ENCODE measurements at places on chromosomes 16 and 17.

DNA sequence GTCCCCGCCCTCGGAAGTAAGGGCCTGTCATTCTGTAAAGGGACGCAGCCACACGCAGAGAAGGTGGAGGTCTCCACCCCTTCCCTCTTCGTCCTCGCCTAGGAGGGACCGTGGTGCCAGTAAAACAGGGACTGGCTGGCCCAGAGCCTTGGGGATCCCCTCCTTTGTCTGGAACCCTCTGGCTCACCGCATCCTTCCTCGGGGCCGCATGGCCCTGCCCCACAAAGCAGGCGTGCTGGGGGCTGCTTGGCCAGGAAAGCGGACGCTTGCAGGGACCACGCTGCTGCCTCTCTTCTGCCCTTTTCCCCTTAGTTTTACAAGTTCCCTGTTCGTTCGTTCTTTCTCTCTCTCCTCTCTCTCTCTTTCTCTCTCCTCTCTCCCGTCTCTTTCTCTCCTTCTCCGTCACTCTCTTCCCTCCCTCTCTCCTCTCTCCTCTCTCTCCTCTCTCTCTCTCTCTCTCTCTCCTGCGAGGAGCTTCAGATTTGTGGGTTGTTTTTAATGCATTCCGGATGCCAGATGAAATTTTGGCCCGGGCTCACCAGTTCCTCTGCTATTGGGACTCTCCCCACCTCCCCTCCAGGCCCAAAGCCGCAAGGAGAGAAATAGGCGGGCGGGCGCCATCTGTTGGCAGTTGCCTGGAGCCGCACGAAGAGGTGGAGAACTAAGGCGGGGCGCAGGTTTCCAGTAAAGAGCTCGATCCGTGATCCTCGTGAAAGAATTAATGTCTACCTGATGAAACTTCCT is 35.1 kb upstream of the CDRT4 start:
- peak; percentile 11 for DNase-seq

GRCh38 chr17:7404737-7405349 is 946 bp upstream of the TMEM256 start:
- no peak for DNase-seq

DNA sequence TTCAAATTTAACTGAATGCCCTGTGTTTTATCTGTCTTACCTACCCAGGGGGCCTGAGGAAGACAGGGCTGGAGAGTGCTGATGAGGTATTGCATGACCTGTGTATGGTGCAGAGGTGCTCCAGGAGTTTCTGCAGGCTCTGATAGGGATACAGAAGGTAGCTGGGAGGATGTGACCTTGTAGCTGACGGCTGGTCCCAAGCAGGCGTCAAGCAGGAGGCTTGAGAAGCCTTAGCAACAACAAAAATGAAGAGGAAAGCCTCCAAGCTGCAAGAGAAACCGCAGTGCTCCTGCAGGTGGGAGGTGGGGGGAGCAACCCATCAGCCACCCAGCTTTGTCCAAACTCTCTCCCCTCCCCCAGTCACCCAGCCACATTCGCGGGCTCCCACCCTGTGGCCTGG is 40.4 kb downstream of the LAT start:
- DNase-seq = no peak

GRCh38 chr17:55571095-55571494 is 59.8 kb upstream of the SMIM36 start:
- DNase-seq = no peak

DNA sequence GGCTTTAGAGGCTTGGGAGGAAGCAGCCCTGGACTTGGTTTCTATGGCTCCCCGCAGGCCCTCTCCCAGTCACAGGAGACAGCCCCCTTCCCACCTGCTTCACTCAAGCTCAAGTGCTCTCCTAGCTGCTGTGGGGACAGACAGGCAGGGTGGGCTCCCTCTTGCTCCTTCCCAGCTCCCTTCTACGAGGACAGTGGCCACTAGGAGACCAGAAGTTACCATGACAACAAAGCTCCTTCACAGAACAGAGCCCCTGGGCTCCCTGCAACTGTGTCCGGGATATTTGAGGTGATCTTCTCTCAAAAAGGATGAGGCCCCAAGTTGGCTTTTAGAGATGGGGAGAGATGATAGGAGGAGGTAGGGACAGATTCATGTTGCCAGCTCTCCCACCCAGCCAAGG is 116.3 kb downstream of the AMFR start:
- DNase-seq = no peak

DNA sequence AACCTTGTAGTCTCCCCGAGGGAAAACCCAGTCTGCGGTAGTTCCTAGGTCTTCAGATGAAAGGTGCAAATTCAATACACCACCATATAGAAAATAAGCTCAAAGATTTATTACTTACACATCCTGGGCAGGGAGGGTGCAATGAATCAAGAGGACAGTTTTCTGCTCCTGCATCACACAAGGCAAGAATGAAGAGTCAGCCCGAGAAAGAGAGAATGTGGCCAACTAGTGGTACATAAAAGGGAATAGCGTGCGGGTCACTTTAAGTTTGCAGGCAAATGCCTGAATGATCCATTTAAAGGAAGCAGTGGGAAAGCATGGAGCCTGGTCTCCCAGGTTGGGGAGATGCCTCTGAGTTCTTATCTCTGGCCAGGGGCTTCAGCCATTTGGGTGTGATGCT is 403.4 kb downstream of the GRIN2A start:
- DNase-seq = no peak

GRCh38 chr17:39753514-39754160 is 15.9 kb downstream of the GRB7 start:
- DNase-seq = peak; percentile 64

GRCh38 chr17:28097901-28098300 is 55.4 kb downstream of the NLK start:
- no peak for DNase-seq

GRCh38 chr17:77957235-77957856 is 1.2 kb upstream of the TNRC6C start:
- no peak for DNase-seq

GRCh38 chr16:62974424-62974823 is 938.2 kb upstream of the CDH8 start:
- DNase-seq = no peak

GRCh38 chr16:74322301-74322710 is 25.7 kb downstream of the PSMD7 start:
- no peak for DNase-seq

- DNase-seq = no peak
These were observed 9.2 kb downstream of the RND2 start for GRCh38 chr17:43033948-43034881.

DNA sequence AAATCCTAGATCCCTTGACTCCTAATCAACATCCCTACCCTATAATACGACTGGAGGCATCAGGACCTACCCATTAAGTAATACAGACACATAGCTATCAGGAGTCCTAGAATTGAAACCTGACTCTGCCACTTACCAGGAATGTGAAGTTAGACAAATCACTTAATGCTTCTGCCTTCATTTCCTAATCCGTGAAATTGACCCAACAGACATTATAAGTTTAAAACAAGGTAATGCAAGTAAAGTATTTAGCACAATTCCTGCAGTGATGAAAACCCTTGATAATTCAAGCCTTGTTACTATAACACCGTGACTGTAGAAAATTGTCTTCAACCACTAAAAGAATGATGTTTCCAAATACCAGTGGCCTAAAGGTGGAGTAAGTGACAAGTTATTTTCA is 150.2 kb downstream of the KCNJ2 start:
- no peak for DNase-seq

DNA sequence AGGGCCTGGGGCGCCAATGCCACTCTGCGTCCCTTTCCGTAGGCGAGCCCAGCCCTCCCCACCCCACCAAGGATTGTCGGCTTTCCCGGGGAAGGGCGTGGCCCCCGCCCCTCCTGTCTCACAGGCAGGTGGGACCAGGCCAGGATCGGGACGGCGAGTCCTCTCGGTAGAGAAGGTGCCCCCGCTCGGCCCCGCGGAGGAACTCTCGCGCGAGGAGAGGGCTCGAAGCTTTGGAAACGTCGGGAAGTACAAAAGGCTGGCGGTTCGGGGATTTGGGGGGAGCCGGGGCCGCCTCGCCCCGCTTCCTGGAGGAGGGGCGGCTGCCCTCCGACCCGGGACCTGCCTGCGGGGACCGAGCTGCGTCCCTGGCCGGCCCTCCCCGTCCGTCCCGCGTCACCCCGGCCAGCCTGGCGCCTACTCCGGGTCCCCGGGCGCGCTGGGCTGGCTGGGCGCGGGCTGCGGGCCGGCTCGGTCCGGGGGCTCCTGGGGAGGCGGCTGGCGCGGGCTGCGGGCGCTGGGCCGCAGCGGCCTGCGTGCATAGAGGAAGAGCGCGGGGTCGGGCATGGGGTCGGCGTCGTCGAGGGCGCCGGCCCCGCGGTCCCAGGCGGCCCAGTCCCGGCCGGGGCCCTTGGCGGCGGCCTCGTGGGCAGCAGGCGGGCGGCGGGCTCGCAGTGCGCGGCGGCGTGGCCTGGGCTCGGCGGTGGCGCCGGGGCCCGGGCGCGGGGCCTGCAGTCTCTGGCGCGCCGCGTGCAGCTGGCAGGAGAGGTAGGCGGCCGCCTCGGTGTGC is 12.6 kb upstream of the CLUH start:
- no peak for DNase-seq
